ENCODE measurements at places on chromosomes 7 and 10. TPM values are rescaled to one million over a fixed set of nuclear protein-coding genes. Genes with fewer than 3 reads are reported as not detected.

Gene ZNF425
- 3.8 TPM for total RNA-seq

Gene EEF1AKMT2
- total RNA-seq, result 19.6 TPM

Gene LIPF
- not detected for total RNA-seq

- no peak for DNase-seq
Measured at GRCh38 chr10:121133901-121134300, 282.7 kb downstream of the WDR11 start.

GRCh38 chr7:71538210-71538609 is 406.3 kb downstream of the GALNT17 start:
- no peak for DNase-seq

- DNase-seq, result no peak
Measured at GRCh38 chr10:2893991-2894390, 173.4 kb upstream of the PFKP start.

- peak; percentile 98 for DNase-seq
Measured at GRCh38 chr7:101244375-101245146, at the start of gene FIS1. Gene FIS1, minus strand, starts transcription at chr7:101245081. Its CDS starts 77 bp downstream, at chr7:101245004.

- peak; percentile 63 for DNase-seq
Measured at GRCh38 chr10:33055625-33056024, 97.6 kb upstream of the ITGB1 start.

DNA sequence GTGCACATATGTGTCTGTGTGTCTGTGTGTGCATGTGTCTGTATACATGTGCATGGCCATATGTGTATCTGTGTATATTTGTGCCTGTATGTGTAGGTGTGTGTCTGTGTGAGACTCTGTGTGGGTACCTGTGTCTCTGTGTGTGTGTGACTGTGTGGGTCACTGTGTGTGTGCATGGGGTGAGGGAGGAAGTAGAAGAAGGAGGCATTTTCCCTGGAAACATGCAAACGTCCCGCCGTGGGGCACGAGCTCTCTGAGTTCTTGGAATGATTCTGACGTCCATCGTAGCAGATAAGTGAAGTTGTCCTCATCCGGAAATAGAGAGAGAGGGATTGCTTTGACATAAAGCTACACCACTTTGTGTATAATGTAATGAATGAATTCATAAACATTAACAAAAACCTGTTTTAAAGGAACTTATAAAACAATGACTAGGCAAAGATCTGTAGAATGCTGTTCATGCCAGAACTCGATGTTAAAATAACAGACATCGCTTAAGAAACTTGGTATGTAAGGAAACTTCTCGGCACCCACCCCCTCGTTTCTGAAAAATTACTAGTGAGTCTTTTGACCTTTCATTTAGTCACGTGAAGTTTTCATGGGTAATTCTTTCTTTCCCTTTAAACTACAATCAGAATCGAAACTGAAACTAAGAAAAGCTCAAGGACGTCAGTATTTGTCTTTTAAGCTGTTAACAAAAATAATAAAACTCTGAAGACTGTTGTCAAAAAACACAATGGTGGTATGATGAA is 43.6 kb upstream of the KLF6 start:
- DNase-seq, result peak; percentile 84

GRCh38 chr10:104937567-104937966 is 296.5 kb downstream of the SORCS3 start:
- peak; percentile 86 for DNase-seq

DNA sequence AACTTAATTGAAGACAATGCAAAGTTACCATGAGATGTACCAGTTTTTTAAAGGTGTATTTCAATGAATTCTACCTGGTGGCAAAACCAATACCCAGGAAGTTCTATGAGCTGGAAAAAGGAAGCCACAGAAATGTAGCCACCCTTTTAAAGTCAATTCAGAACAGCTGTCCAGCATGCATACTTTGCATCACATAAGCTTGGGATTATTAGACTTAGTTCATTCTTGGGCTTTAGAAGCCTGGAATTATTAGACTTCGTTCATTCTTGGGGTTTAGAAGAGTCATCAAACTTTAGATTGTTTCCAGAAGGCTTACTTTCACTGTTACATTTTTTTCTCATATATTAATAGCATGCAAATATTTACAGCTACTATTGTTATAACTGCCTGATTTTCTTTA is 20.9 kb downstream of the SLC25A13 start:
- no peak for DNase-seq

GRCh38 chr7:37732253-37732652 is 48.7 kb downstream of the GPR141 start:
- peak; percentile 5 for DNase-seq

DNA sequence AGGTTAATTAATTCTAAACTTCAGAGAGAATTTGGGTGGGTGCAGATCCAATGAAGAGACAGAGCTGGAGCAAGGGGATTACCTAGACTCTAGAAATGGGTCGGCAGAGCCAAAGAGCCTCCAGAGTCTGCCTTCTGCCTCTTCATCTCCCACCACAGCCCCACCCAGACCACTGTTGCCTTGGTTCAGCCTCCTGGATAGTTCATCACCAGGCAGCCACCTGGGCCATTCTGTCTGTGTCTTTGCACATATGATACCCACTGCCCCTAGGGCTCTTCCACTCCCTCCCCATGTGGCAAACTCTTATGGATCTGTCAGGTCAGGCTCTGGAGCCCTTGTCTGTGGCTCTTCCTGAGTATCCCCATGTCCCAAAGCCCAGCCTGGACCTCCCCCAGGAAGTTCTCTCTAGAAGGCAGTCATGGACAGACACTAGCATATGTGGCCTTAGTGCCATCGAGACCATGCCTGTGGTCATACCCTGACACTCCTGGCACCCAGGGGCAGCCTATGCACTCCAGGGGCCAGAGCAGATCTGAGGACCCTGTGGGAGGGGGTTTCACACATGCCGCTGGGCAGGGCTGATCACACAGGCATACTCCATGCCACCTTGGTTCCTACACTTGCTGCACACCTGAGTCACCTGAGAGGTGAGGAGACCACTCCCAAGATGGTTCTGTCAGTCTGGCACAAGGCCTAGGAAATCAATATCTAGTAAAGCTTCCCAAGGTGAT is 41.6 kb downstream of the FRMPD2 start:
- DNase-seq, result no peak

DNA sequence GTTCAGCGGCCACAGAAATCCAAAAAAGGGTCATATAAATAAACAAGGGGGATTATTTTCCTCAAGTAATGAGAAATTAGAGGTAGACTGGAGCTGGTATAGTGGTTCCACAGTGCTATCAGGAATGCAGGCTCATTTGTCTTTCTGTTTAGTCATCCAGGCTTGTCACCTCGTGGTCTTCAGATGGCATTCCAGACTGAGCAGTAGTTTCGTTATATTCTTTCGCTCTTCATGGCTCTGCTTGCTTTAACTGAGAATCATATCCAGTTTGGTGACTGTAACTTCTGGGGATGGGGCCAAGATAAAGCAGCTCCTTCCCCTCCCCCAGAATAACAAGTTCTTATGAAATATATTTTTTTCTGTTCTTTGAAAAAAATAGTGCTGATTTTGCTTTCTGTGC is 9.5 kb downstream of the ANKIB1 start:
- DNase-seq, result peak; percentile 95

All from GM23248 (cell line).